Activated CD4-positive, alpha-beta memory T cell treated with anti-CD3 and anti-CD28 coated beads for 36 hours (primary cell): ENCODE measurements at places on chromosomes 7 and 10. TPM values are rescaled to one million over a fixed set of nuclear protein-coding genes. Genes with fewer than 3 reads are reported as not detected.
A peak's percentile ranks its signal among the peaks of the same experiment; 100 is the strongest.

- H3K27ac ChIP-seq = no peak overlapping the region
- no peak for DNase-seq
- H3K36me3 ChIP-seq = no peaks in the 10 kb centered on the region
- H3K4me3 ChIP-seq = no peak overlapping the region
- H3K4me1 ChIP-seq = peaks cover 28% of the 10 kb centered on the region
These were observed 68.3 kb upstream of the SMNDC1 start for GRCh38 chr10:110373059-110373458.

GRCh38 chr7:87091487-87092066, 32.1 kb upstream of the ELAPOR2 start:
- DNase-seq = no peak
- no peaks in the 10 kb centered on the region for H3K36me3 ChIP-seq
- peaks cover 12% of the 10 kb centered on the region for H3K27me3 ChIP-seq
- no peak overlapping the region for H3K27ac ChIP-seq
- no peaks in the 10 kb centered on the region for H3K4me1 ChIP-seq

DNA sequence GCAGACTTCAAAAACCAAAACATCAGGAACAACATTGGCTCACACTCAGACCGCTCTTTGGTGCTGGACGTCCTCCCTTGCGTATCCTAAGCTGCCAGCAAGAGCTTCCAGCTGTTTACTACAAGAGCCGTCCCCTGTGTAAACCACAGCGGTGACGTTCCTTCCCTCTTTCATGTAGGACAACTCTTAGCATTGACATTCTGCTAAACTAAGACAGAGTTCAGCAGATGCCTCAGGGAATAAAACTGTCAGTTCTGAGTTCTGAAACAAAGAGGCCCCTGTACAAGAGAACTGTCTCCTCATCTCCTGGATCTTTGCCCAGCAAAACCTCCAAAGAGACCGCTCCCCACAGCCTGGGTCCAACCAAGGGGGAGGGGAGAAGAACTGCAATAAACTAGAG, 57.8 kb upstream of the OPALIN start:
- no peak overlapping the region for H3K27ac ChIP-seq
- H3K4me3 ChIP-seq = no peak overlapping the region
- DNase-seq = no peak
- peaks cover 13% of the 10 kb centered on the region for H3K27me3 ChIP-seq

DNA sequence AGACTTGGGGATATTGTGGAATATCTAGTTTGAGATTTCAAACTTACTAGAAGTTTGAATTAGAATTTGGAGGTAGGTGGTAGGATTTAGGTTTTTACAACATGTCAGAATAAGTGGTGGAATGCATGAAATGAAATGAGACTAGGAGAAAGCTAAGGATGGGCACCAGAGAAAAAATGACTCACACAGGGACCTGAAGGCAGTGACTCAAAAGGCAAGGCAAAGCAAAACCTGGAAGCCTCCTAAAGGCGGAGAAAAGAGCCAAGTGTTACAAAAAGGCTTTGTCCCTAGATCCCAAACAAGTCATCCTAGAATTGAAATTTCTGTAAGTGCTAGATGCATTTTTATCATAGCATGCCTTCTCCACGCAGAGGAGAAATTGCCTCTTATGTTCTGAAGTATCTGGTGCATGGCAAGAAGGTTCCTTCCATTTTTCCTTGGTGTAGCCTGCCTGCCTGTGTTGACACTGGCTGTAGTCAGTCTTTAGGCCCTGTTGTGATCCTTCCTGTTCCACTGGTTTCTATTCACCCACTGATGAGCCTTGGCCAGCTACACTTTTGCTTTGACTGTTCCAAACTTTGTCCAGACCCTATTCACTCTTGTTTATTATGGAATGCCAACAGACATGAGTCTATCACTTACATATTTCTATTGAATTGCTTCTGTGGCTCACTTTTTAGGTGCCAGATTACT, 109.3 kb downstream of the ETV1 start:
- no peaks in the 10 kb centered on the region for H3K27me3 ChIP-seq
- H3K27ac ChIP-seq = no peak overlapping the region
- no peaks in the 10 kb centered on the region for H3K36me3 ChIP-seq
- DNase-seq = no peak
- no peak overlapping the region for H3K4me3 ChIP-seq
- peaks cover 3% of the 10 kb centered on the region for H3K4me1 ChIP-seq

DNA sequence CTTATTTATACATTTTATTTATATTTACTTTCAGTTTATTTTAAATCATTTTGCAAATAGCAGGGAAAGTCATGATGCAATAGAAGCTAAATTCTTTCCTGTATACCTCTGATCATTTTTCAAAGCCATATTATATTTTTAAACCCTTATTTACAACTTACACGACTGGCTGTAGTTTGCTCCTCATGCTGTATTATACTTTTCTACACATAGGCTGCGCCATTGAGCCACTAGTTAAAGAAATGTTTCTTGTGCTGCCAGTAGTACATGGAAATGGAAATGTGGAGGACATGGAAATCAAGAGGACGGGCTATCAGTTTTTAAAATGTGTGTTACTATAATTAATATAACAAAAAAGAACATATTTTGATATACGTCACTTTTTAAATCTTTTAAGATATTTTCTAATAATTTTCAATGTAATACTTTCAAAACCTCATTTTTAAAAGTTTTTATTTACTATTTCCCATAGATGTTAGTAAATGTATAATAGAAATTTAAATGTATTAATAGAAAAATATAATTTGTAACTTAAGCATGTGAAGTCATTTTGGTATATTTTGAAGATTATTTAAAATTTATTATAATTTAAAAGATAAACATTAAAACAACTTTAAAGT, 118.5 kb downstream of the VTI1A start:
- no peaks in the 10 kb centered on the region for H3K27me3 ChIP-seq
- H3K36me3 ChIP-seq = peaks cover 6% of the 10 kb centered on the region
- no peak for DNase-seq
- H3K4me1 ChIP-seq = no peaks in the 10 kb centered on the region
- no peak overlapping the region for H3K27ac ChIP-seq
- no peak overlapping the region for H3K4me3 ChIP-seq

- no peaks in the 10 kb centered on the region for H3K4me1 ChIP-seq
- H3K4me3 ChIP-seq = no peak overlapping the region
- H3K27ac ChIP-seq = no peak overlapping the region
- no peaks in the 10 kb centered on the region for H3K36me3 ChIP-seq
- DNase-seq = no peak
These were observed 39.2 kb upstream of the ASL start for GRCh38 chr7:66036382-66036781.

GRCh38 chr7:80581486-80582260, 56.8 kb upstream of the CD36 start:
- H3K27me3 ChIP-seq = no peaks in the 10 kb centered on the region
- no peak overlapping the region for H3K4me3 ChIP-seq
- no peaks in the 10 kb centered on the region for H3K36me3 ChIP-seq
- H3K4me1 ChIP-seq = no peaks in the 10 kb centered on the region

DNA sequence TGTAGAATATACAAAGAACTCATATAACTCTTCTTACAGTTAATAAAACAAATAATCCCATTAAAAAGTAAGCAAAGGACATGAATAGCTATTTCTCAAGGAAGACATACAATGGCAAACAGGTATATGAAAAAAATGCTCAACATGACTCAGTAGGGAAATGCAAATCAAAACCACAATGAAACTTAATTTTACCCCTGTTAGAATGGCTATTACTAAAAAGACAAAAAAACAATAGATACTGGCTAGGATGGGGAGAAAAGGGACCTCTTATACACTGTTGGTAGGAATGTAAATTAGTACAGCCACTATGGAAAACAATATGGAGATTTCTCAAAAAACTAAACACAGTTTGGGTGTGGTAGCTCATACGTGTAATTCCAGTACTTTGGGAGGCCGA, 37.8 kb downstream of the HERPUD2 start:
- no peak for DNase-seq
- no peak overlapping the region for H3K4me3 ChIP-seq
- peaks cover 59% of the 10 kb centered on the region for H3K4me1 ChIP-seq
- no peaks in the 10 kb centered on the region for H3K27me3 ChIP-seq

DNA sequence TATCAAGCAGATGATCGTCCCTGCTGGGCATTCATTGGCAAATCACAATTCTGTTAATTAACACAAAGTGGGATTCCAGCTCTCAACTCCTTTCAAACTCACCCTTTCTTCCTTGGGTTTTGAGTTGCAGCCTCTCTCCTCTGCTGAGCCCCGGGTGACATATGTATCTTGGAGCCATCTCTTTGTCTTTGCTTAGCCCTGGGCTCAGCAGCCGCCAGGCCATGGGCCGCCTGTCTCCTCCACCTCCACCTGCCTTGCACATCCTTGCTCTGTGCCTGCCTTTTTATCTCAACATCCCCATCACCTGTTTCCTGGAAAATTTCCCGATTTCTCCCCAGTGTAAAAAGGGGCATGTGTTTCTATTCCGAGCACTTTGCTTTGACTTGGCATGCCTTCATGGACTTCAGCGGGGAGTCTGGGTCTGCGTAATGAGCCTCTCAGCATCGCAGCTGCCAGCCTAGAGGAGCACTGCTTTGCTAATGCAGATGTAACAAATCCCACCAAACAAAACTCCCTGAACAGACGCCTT, 141.3 kb upstream of the AGK start:
- H3K27ac ChIP-seq = no peak overlapping the region
- no peak for DNase-seq

GRCh38 chr10:75263806-75264205, 28.0 kb upstream of the COMTD1 start:
- no peaks in the 10 kb centered on the region for H3K4me1 ChIP-seq
- H3K36me3 ChIP-seq = no peaks in the 10 kb centered on the region
- no peak overlapping the region for H3K4me3 ChIP-seq
- no peak overlapping the region for H3K27ac ChIP-seq
- DNase-seq = no peak
- no peaks in the 10 kb centered on the region for H3K27me3 ChIP-seq

GRCh38 chr7:75623390-75624133, 115.2 kb downstream of the HIP1 start:
- H3K36me3 ChIP-seq = peaks cover 4% of the 10 kb centered on the region
- H3K4me3 ChIP-seq = no peak overlapping the region
- no peak for DNase-seq
- H3K27me3 ChIP-seq = no peaks in the 10 kb centered on the region
- H3K27ac ChIP-seq = no peak overlapping the region
- H3K4me1 ChIP-seq = peaks cover 4% of the 10 kb centered on the region

- H3K4me3 ChIP-seq = no peak overlapping the region
- H3K36me3 ChIP-seq = no peaks in the 10 kb centered on the region
- no peak for DNase-seq
- peaks cover 13% of the 10 kb centered on the region for H3K4me1 ChIP-seq
These were observed 93.1 kb downstream of the ADARB2 start for GRCh38 chr10:1644191-1644711.

GRCh38 chr7:37494926-37495325, 46.3 kb upstream of the ELMO1 start:
- no peaks in the 10 kb centered on the region for H3K27me3 ChIP-seq
- no peak for DNase-seq
- H3K27ac ChIP-seq = no peak overlapping the region

DNA sequence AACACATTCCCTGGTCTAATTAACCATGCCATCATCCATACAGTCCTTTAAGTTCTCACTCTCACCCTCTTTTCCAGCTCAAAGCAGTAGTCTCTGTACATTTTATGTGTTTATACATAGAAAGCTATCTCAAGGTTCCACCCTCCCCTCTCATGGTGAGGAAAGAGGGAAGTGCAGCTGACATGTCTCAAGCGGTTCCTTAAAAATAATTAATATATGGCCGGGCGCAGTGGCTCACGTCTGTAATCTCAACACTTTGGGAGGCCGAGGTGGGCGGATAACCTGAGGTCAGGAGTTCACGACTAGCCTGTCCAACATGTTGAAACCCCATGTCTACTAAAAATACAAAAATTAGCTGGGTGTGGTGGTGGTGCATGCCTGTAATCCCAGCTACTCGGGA, 36.7 kb downstream of the ZC3HAV1 start:
- peak overlapping the region; percentile 83 for H3K27ac ChIP-seq
- H3K36me3 ChIP-seq = peaks cover 66% of the 10 kb centered on the region
- H3K27me3 ChIP-seq = no peaks in the 10 kb centered on the region
- peaks cover 47% of the 10 kb centered on the region for H3K4me1 ChIP-seq
- DNase-seq = no peak
- peak overlapping the region; percentile 13 for H3K4me3 ChIP-seq

SPAM1 gene
- not detected for total RNA-seq

NKX2-3 gene
- not detected for total RNA-seq

CREM gene
- 160 TPM for total RNA-seq

INA gene
- 0.15 TPM for total RNA-seq

FGF8 gene
- total RNA-seq = not detected

KAT6B gene
- 20.5 TPM for total RNA-seq

MTURN gene
- 3.1 TPM for total RNA-seq
